CD4-positive, alpha-beta T cell (primary cell): ENCODE measurements at places on chromosomes 7 and 10.

DNA sequence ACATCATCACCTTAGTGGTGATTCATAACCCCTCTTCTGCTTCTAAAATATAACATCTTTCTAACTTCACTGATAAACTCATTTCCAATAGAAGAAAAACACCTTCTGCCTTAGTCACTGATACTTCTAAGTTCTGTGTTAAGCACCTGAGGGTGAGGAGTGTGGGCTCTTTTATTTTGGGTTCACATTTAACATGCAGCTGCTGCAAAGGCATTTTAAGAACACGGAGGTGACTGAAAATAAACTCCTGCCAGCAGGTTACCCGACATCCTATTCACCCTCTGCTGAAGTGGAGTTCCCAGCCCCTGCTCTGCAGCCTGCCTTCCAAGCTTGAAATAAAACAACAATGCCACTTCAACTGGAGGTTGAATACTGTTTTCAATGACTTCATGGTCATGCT is 202.9 kb upstream of the PLXNA4 start:
- no peak for DNase-seq

GRCh38 chr7:107931740-107932515 is 40.9 kb downstream of the DLD start:
- no peak for DNase-seq

GRCh38 chr7:66331883-66332282 is 126.7 kb downstream of the TPST1 start:
- DNase-seq: no peak

DNA sequence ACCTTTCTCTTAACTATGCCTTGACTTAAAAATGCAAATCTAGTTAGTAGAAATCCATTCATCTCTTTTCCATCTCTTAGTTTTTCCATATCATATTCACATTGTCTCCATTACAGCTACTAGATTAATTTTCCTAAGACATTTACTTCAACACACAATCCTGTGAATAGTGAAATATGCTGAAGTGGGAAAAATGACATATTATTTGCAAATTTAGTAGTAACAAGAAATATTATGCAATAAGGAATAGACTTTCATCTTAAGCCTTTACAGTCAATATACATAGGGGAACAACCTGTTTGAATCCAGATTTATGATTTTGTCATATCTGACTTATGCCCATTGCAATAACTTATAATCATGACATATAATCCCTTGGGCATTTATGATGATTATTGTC is 277.0 kb upstream of the IMMP2L start:
- DNase-seq: no peak

- DNase-seq: no peak
Observed at GRCh38 chr10:23194966-23195845, 3.1 kb downstream of the PTF1A start.

- DNase-seq: no peak
Observed at GRCh38 chr7:48938539-48939295, 14.4 kb downstream of the CDC14C start.

DNA sequence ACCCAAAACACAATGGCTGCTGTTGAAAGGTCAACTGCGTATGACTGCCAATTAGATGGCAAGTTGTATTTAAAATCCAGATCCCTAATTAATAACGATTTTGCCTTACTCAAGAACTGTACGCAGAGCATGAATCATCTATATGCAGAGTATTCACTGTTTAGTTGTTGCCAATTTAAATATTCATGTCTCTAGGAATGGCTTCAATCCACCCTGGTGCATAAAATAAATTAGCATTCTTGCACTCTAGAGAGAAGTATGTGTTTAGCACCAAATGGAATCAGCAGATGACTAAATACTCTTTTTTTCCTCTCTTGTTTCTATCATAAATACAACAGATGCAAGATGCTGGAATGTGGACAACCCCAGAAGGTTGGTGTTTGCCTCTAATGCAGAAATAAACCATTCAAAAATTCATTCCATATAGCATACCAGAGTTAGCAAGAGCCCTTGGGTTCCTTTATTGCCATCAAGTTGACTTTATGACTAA is 320.3 kb downstream of the LRRTM3 start:
- DNase-seq: no peak

GRCh38 chr7:585229-585711 is 65.6 kb upstream of the PDGFA start:
- no peak for DNase-seq

DNA sequence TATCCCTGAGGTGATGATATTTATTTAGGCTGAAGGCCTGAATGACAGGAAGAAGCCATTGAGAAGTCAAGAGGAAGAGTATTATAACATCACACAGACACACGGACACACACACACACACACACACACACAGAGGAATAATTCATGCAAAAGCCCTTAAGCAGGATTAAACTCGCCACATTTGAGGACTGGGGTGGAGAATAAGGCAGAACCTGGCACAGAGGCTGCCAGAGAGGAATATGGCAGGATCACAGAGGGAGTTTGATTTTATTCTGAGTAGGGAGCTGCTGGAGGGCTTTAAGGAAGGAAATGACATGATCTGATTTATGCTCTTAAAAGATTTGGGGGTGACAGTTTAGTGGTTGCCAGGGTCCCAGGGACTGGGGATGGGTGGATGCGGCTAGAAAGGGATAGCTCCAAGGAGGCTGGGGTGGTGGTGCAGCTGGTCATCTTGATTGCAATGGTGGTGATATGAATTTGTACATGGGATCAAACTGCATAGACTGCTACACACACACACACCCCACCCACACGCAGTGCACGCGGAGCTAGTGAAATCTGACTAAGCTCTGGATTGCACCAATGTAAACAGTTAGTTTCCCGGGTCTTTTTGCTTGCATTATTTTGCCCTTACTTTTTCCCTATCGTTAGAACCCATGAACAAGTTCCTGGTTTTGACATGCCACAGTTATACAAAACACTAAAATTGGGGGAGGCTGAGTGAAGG is 11.2 kb downstream of the SMURF1 start:
- DNase-seq: no peak

- no peak for DNase-seq
Observed at GRCh38 chr7:41567731-41568114, 135.2 kb downstream of the INHBA start.

DNA sequence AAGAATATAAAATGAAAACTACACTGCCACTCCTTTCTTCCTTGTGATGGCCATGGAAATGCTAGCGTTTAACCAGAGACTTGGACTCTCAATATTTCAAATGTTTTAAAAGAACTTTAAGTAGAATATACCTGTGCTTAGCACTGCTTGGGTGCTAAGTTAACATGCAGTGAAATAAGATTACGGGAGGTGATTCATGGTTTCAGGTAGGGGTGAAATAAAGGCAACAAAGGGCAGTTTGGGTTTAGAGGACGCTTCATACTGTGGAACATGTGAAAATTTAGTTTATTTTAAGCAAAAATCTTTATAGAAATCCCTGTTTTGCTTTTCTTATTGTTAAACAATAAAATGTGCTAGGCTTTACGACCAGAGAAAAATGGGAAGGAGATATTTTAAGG is 94.0 kb downstream of the PTPRZ1 start:
- no peak for DNase-seq

GRCh38 chr10:127877699-127878098 is 15.0 kb downstream of the CLRN3 start:
- no peak for DNase-seq

- no peak for DNase-seq
Observed at GRCh38 chr7:44667190-44667589, 60.8 kb downstream of the OGDH start.

- no peak for DNase-seq
Observed at GRCh38 chr7:85627791-85628586, 441.1 kb upstream of the SEMA3D start.

GRCh38 chr10:94174838-94175237 is 181.1 kb downstream of the PLCE1 start:
- DNase-seq: no peak

GRCh38 chr10:6788231-6788630 is 208.2 kb upstream of the PRKCQ start:
- DNase-seq: no peak

DNA sequence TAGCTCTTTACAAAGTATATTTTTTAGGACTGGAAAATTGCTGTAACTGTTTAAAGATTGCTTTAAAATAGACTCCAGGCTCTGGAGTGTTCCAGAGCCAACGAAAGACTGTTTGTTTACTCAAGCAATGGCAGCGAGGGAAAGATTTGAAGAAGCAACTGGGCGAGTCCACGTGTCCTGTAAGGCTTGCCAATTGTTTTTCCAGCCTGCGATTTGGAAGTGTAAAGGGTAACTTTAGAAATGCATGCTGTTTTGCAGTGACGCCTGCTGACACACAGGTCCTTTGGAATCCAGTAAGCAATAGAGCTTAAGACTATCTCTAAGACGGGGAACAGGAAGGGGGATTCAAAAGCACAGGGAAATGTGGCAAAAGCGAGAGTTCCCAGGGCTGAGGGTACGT is 55.8 kb downstream of the TACC2 start:
- no peak for DNase-seq

DNA sequence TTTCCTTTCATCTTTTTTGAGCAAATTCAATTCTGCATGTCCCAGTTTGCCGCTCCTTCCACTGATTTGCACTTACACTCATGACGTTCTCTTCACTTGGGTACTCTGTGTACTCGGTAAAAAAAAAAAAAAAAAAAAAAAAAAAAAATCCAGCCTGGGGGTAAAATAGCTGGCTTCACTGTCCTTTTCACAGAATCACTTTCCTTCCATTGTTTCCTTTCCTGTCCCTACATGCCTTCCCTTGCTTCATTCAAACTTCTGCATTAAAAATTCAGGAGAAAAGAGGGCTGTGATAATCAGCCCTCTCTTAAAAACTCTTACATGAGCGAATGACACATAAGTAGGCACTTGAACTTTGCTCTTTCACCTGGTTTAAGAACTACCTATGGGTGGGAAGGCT is 8.7 kb downstream of the ANKRD1 start:
- DNase-seq: no peak

GRCh38 chr7:112453505-112454171 is 3.4 kb downstream of the IFRD1 start:
- no peak for DNase-seq

GRCh38 chr10:35355971-35356724 is 19.8 kb downstream of the CCNY start:
- DNase-seq: no peak

DNA sequence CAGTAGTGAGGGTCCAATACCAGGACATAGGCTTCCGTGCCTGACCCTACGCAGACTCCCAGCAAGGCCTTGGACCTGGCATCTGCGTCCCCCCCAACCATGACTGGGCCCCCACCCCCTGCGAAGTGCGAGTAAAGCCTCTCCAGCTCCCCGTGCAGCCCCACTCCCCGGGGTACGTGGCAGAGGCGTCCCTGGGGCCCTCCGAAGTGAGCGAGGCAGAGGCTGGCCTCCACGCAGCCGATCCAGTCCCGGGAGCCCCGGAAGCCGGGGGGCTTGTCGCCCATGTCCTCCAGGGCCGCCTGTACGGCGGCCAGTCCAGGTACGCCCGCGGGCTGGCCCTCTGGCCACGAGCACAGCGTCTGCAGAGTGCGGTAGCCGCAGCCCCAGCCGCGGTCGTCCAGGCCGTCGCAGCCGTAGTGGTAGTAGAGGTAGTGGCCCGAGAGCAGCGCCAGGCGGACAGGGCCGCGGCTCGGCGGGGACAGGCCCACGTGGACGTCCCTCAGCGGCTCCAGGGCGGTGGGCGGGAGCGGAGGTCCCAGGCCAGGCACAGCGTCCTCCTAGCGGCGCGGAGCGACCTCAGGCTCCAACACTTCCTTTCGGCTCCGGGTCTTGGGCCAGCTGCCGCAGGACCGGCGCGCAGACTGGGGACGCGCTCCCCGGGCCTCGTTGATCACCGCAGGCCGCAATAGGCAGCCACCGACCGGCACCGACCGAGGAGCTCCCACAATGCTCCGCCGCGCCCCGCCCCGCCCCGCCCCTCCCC is at the start of gene UFSP1:
TSS of gene UFSP1 (minus strand) at position 728 of the 763 bp plus-strand sequence. CDS start at position 284, 444 bp downstream.
- DNase-seq: no peak

DNA sequence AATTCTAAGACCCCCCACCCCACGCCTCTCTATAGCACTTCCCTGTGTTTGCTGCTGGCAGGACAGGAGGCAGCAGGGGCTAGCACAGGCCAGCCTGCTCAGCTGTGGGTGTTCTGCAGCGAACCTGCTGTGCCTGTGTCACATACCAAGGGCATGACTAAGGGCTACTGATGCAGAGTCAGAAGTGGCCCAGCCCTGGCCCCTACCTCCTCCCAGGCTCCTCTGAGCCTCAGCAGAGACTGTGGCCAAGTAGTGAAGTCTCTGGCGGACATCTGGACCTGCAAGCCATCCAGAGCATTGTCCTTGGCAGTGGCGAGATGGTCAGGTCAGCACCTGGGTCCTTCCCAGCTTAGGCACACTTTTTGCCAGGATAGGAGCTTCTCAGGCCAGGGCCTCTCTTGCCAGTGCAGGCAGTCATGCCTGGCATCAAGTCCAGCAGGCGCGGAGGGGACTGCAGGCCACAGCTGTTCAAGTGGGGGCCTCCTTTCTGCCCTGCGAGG is 116.3 kb upstream of the RET start:
- DNase-seq: no peak

DNA sequence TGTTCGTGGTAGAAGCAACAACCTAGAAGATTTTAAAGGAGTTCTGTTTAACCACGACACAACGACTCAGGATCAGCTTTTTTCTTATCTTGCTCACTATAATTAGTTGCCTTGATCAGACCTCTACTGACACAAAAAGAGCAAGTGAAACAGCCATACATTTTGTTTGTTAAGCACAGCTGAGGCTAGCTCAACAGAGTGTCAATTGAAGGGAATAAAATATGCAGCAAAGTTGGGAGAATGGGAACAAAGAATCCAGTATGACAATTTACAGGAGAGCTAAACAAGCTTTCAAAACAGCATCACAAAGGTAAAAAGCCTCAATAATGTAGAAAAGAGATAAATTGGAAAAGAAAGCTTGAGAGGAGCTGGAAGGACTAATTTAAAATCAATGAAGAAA is 40.5 kb upstream of the HERPUD2 start:
- DNase-seq: no peak

- no peak for DNase-seq
Observed at GRCh38 chr7:156238366-156239133, 402.0 kb upstream of the RNF32 start.

- DNase-seq: no peak
Observed at GRCh38 chr7:48875045-48875916, 49.1 kb upstream of the CDC14C start.
